Muscle of arm (tissue), 14 donors: ENCODE measurements at places on chromosomes 1 and 21.

DNA sequence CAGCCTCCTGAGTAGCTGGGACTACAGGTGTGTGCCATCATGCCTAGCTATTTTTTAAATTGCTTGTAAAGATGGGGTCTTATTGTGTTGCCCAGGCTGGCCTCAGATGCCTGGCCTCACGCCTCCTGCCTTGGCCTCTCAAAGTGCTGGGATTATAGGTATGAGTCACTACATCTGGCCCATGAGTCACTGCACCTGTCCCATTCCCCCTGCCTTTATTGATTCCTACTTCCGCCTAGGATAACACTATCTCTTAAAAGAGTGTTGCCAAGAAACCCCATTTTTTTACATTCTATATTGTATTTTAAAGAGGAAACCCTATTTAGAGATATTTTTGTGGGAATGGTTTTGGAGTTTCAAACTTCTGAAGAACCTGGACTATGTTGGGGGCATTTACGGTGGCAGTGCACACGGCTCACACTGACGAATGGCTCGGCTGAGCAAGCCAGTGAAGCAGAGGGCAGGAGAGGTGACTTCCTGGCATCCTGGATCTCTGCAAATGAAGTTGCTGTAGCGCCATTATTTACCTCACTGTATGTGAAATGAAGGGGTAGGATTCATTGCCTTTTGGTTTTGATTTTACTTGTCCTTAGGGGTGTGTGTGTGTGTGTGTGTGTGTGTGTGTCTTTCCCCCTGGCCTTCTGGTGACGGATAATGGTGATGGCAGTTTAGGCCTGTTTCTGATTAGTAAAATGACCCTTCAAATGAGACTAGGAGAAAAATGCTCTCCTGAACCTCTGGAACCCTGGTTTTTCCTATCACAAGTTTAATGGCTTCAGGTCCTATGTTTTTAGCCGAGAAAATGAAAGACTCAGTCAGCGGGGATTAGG is 22.5 kb downstream of the KIF26B start:
- DNase-seq, result no peak

DNA sequence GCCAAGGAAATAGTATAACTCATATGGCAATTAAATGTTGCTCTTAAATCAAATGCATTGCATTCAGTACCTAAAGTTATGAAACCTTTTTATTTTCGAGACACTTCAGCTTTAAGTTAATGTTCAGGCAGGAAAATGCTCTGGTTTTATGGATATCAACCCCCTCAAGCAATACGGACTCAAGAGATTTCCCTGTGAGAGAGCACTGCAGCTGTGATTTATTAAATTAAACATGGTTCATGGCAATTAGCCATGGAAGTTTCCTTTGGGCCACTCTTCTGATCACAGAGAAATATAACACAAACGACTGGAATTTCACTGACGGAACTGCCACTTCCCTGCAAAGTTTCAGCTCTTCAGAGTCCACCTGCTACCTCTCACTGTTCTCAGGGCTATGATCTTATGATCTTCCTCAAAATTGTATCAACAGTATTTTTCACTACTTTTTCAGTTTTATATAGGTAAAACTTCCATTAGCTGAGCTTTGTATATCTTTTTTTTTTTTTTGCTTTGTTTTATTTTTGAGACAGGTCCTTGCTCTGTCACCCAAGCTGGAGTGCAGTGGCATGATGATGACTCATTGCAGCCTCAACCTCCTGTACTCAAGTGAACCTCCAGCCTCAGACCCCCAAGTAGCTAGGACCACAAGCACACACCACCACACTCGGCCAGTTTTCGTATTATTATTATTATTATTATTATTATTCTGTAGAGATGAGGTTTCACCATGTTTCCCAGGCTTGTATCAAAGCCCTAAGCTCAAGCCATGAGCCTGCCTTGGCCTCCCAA is 923.1 kb upstream of the TMPRSS15 start:
- DNase-seq, result peak; percentile 44

GRCh38 chr1:223712194-223712849 is at the start of gene CAPN2:
Gene CAPN2 (plus strand): TSS chr1:223712539. CDS start chr1:223712641, 102 bp downstream.
- DNase-seq, result peak; percentile 79

- DNase-seq, result no peak
Measured at GRCh38 chr1:65079941-65080340, 68.1 kb upstream of the AK4 start.

- no peak for DNase-seq
Measured at GRCh38 chr1:221994939-221995338, 253.1 kb upstream of the DUSP10 start.

- no peak for DNase-seq
Measured at GRCh38 chr1:30627994-30628393, 95.4 kb downstream of the MATN1 start.

DNA sequence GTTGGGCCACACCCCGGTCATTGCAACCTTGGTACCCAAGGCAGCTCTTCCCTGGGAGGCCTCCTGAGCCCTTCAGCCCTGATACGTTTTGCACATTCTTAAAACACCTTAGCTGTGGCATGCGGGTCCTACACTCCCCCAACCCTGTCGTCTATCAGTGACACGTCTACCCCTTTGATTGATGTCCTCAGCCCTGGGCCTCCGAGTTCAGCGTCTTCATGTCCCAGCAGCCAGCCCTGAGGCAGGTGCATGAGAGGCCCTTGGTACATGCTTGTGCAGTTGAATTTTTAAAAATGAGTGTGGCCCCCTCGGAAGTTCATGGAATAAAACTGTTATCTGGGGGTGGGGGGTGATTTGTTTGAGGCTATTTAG is 38.9 kb upstream of the ADARB1 start:
- DNase-seq, result no peak

- DNase-seq, result no peak
Measured at GRCh38 chr1:118978914-118979701, 9.0 kb downstream of the TBX15 start.

- no peak for DNase-seq
Measured at GRCh38 chr1:53755874-53756273, 16.9 kb upstream of the GLIS1 start.

- peak; percentile 26 for DNase-seq
Measured at GRCh38 chr1:241639623-241640148, 483 bp downstream of the CHML start.

GRCh38 chr1:239240736-239241135 is 145.6 kb upstream of the CHRM3 start:
- no peak for DNase-seq

DNA sequence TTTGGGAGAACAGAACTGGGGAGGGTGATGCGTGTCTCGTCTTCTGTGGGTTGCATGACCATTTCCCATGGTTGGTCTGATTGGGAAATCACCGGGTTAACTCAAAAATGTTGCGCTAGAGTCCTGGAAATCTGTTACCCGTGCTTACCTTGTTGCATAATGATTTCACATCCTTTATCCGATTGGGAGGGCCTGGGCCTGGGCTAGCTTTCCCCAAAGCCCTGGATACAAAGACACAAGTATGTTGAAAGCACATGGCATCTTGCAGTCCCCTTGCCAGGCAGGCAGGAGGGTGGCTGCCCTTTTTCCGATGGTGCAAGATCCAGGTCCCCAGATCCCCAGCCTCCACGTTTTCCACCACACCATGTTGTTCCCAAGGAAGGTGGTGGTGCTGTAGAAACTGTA is 582 bp downstream of the TRPM2 start:
- no peak for DNase-seq

GRCh38 chr1:220926146-220926545 is 46.9 kb downstream of the HLX start:
- no peak for DNase-seq

DNA sequence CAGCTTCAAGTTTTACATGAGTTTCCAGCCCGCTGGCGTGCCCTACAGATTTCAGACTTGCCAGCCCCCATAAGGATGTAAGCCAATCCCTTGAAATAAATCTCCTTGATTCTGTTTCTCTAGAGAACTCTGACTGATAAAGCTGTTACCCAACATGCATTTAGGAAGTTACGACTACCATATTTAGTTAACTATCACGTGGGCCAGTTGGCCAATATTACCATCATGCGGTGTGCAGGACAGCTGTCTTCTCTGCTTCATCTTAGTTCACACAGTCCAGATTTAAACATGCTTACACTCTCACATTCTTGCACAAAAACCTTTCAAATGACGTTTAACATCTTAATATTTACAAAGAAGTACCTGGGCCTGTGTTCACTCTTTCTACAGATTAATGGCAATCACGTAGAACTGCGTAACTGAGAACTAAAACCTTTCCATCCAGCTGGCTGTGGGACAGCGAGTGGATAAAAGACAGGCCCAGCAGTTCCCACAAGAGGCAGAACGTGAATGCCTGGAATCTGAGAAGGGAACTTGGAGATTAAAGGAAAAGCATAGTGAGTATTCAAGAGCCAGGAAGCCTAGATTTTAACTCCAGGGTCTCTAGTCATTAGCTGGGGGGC is 20.8 kb downstream of the FAM177B start:
- peak; percentile 55 for DNase-seq

DNA sequence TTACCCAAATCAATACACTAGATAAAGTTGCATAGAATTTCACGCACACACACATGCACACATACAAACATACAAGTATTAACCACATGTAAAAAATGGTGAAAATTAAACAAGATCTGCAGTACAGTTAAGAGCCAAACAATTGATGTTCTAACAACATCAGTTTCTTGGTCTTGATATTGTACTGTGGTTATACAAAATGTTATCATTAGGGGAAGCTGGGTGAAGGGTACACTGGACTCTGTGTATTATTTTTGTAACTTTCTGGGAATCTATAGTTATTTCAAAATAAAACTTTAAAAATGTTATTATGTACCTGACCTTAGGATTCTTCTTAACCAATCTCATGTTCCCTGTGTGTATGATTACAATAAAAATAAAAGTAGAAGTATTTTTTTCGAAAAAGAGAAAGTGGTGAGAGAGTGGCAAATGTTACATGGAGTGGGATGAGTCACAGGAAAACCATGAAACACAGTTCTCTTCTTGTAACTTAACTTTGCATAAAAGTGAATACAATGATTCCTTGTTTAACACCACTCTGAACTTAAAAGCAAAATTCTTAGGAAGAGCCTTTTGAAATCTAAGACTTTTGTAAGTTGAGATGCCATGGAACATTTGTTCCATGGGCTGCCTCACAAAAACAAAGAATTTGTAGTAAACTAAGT is 101.6 kb upstream of the RUNX1 start:
- DNase-seq, result no peak

GRCh38 chr1:201610858-201611257 is 71.9 kb downstream of the NAV1 start:
- no peak for DNase-seq

DNA sequence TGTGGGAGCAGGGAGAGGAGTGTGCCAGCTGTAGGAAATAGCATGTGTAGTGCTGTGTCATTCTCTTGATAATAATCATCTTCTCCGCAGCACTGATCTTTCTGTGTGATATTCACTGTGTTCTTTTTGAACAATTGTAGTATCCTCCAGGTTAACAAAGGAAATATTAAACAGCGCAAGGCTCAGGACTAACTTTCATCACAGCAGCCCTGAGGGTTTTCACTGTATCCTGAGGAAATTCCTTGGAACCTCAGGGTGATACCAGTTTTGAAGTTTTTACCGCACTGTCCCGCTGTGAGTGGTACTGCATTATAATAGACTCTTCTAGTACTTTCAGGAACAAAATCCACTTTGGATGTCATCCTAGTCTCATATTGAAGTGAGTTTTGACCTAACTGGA is 228.4 kb upstream of the COA6 start:
- no peak for DNase-seq

GRCh38 chr1:91884459-91885212 is 1.3 kb downstream of the TGFBR3 start:
- DNase-seq, result peak; percentile 43

- DNase-seq, result no peak
Measured at GRCh38 chr1:9249534-9250410, 15.2 kb downstream of the H6PD start.
